CD4-positive, alpha-beta T cell treated with Interleukin-15 for 4 hours (primary cell): ENCODE measurements at places on chromosomes 6 and 20.
A peak's percentile ranks its signal among the peaks of the same experiment; 100 is the strongest.

- peak; percentile 51 for DNase-seq
Measured at GRCh38 chr6:63643862-63644261, 8.3 kb downstream of the PHF3 start.

- DNase-seq: no peak
Measured at GRCh38 chr6:11432713-11433450, 104.7 kb upstream of the TMEM170B start.

GRCh38 chr6:26241033-26241895 lies 123.7 kb upstream of the BTN3A2 start:
- peak; percentile 48 for DNase-seq

GRCh38 chr20:53077373-53078205 lies 105.4 kb downstream of the TSHZ2 start:
- no peak for DNase-seq

DNA sequence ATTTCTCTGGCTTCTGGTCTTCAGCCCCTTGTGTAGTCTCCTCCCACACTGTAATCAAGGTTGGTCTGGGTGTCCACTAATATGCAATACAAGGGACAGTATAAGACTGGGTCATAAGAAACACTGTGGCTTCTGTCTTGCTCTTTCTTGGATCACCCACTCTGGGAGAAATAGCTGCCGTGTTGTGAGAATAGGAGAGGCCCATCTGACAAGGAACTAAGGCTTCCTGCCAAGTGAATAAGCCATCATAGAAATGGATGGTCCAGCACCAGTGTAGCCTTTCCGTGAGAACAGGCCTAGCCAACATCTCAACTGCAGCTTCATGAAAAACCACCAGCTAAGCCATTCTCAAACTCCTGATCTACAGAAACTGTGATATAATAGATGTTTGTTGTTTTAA lies 23.3 kb downstream of the BAG2 start:
- DNase-seq: no peak
